GM19239 (cell line): ENCODE measurements at places on chromosomes 4 and X.

DNA sequence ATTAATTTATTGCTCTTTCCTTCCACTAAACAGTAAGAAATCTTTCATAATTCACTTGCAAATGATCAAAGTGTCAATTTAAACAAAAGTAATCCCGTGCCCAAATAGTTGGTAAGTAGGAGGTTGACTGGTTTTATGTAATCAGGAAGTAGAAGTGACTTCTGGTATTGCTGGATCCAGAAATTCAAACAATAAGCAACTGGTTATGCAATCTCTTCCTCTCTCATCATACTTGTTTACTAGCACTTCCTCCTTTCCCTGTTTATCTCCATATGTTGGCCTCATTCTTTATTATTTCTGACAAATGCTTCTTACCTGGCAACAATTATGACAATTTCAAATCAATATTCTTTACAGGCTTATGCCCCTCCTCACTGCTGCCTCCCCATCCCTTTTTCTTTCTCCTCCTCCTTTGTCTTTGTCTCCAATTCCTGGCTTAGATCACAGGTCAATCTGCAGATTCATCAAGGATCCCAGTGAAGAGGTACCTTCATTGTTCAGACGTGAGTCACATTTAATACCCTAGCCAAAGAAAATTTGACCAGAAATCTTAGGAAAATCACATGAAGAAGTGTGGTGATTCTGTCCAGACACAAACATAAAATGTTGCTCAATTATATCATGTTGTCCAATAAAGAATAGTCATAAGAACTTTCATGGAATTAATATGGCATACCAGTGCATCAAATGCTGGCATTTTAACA lies 323.2 kb upstream of the PCDH7 start:
- no peak for DNase-seq

DNA sequence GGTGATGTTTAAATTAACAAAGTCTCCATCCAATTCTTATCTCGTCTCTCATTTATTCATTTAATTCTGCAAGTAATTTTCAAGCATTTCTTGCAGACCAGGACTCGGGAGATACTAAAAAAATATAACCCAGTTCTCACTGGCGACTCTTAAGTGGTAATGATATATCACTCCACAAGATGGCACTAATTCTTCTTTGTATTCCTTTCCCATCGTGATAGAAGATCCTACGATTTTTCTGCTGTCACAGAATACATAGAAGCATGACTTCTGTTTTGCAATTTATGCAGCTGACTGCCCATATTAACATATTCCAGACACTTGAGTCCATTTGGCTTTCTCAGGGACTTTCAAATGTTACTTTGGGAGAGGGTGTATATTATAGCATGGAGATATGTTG lies 64.0 kb upstream of the FGF13 start:
- DNase-seq, result no peak

DNA sequence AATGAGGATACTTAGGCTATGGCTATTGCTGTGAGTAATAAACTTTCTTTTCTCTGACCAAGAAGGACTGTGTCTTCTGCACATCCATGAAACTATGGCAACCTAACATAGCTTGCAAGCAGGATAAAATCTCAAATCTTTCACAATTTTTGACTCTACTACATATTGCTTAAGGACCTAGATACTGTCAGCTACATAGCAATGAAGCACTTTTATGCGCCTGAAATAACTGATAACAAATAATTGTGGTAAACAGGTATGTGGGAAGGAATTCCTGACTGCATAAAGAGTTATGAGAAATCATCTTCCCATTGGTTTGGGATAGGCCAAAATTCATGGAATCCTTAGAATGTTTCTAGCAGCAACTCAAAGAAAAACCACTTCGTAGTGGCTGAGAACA lies 41.2 kb upstream of the PDGFC start:
- no peak for DNase-seq

DNA sequence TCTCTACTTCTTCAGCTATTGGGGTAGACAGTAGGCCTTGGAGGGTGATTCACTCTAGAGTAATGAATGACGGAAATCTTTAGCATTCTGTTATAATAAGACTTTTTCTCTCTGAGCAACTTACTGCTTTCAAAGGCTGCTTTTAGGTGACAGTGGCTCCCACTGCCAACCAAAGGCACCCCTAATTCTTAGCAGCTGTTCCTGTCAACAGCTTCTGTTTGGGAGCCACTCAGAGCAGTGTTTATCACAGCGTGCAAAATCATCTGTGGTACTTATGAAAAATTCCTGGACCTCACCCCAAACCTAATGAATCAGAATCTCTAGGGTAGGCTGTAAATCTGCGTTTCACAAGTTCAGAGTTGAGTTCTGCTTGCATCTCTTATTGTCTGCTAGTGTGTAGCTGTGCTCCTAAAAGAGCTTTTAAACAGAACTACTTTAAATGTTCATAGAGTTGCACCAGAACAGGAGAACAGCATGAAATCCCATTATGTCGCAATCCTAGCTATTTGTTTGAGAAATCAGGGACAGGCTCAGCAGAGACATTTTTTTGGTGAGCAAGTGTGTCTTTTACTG lies 52.8 kb upstream of the POU4F2 start:
- no peak for DNase-seq

GRCh38 chr4:174873931-174874330 lies 44.2 kb upstream of the ADAM29 start:
- no peak for DNase-seq

DNA sequence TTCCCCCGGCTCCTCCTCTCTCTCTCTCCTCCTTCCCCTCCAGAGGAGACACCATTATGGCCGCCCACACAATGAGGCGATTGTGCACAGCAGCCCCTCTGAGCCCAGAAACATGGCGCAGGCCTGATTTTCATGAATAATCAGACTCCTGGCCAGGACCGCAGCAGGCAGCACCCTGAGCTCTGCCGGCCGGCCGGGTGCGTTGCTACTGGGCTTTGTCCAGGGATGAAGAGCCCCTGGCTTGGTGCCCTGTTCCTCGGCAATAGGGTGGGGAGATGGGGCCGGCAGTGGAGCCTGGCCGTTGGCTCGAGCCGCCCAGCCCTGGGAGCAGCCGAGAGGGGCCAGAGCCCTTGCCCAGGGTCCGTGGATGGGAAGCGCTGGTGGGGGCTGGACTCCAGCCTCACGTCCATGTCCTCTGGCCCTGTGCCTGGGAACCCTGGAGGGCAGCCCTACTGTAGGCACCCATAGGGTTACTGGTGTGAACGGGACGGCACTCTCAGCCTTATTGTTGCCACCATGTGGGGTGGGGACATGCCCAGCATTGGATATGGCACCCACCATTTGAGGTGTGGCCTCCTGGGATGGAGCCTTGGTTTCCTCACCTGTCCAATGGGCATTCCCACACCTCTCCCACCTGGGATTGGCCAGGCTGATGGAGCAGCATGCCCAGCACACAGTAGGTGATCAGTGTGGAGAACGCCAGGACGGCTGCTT lies 103.0 kb downstream of the SORCS2 start:
- no peak for DNase-seq

GRCh38 chr4:139465922-139466321 lies 12.0 kb downstream of the RAB33B start:
- DNase-seq, result no peak

DNA sequence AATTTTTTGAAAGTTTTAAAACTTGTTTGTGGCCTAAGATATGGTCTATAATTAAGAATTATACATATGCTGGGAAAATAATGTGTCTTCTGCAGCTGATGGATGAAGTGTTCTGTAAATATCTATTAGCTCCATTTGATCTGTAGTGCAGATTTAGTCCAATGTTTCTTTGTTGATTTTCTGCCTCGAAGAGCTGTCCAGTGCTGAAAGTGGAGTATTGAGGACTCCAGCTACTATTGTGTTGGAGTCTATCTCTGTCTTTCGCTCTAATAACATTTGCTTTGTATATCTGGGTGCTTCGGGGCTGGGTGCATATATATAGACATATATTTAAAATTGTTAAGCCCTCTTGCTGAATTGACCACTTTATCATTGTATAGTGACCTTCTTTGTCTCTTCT lies 2127.3 kb downstream of the PCDH7 start:
- DNase-seq, result no peak

- DNase-seq, result no peak
These were observed 812 bp upstream of the KDM6A start for GRCh38 chrX:44871931-44872820.

- no peak for DNase-seq
These were observed 2017.6 kb upstream of the IGFBP7 start for GRCh38 chr4:59127743-59128142.

DNA sequence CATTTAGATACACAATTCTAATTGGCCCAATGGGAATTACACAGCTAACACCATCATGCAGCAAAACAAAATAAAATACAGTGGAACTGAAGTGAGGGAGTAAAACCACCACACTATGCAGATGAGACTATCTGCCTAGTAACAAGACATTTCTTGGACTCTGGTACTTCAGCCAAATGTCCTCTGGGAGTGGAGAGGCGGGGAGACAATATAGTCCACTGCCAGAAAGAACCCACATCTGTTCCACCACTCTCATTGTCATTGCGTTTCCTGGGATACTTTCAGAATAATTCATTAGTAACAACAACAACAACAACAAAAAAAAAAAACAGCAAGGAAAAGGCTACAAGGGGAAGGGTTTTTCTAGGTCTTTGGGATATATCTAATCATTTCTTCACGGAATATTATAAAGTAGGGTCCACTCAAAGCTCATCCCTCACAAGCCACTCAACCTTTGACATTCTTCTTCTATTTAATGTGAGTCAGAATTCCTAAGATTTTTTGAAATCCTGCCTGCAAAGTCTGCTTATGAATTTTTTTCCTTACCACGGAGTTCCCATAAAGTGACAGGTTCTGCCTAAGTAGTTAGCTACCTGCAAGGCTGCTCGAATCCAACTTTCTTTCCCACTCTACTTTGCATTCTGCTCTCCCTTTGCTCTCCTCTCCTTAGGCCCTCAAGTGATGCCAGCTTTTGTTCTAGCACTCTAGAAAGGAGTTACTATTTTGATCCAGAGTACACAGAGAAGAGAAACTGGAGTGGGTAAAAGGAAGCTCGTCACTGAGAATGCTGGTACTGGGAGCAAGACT lies 254.6 kb downstream of the CHIC1 start:
- no peak for DNase-seq

GRCh38 chrX:116342903-116343302 lies 93.5 kb upstream of the SLC6A14 start:
- no peak for DNase-seq

DNA sequence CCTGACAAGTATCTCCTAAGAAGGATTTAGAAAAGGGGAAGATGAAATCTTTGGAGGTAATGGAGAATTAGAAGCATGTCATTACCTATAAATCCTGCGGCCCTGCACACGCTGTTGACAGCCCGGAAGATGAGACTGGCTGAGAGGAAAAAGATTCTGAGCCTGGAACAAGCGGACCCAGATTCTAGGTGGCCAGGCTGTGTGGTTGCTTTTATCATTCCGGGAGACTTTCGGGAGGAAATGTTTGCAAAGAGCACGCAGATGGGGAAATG lies 5.8 kb upstream of the PPP2R3B start:
- DNase-seq, result no peak

- no peak for DNase-seq
These were observed 373.1 kb upstream of the HS3ST1 start for GRCh38 chr4:11801466-11802446.

DNA sequence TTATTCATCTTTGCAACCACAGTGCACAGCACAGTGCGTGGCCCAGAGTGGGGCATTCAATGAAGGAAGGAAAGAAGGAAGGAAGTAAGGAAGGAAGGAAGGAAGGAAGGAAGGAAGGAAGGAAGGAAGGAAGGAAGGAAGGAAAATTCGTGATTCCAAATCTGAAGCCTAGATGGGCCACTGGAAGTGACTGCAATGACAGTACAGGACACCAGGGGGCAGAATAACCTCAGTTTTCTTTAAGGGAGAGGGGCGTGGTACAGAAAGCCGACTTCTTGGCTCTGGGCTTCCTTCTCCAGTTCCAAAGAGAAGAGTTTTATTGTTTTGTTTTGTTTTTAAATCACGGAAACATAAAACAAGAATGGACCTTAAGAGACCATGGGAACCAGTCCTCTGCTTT lies 47.8 kb downstream of the APLN start:
- DNase-seq, result peak; percentile 28

GRCh38 chr4:176409627-176410026 lies 89.9 kb downstream of the SPCS3 start:
- no peak for DNase-seq

- no peak for DNase-seq
These were observed 722 bp upstream of the EFHC2 start for GRCh38 chrX:44344194-44344593.

DNA sequence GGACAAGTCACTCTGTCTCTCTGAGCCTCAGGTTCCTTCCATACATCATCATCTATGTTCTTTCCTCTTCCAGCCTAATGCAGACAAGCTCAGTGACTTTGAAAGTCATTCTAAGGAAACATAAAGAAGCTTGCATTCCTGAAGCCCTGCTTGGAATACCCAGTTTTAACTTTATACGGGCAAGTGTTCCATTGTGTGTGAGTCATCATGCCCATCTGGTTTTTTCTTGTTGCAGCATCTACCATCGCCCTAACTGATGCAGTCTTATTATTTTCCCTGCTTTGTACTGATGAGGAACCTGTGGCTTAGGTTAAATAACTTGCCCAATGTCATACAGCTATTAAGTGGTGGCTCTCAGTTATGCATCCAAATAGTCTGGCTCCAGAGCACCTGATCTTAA lies 177.9 kb upstream of the RAI2 start:
- DNase-seq, result no peak

DNA sequence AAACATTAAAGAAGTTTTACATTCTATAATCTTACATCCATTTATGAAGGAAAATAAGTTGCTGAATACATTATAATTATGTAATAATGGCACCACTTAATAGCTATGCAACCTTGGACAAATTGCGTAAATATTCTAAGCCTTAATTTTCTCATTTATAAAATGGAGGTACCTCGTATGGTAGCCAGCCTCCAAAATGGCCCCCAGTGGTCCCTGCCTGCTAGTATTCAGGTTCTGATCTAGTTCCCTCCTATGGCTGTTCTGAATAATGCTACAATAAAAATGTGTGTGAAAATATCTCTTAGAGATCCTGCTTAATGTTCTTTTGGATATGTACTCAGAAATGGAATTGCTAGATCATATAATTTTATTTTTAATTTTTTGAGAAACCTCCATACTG lies 11.0 kb upstream of the NKX3-2 start:
- no peak for DNase-seq

- DNase-seq, result no peak
These were observed 348.6 kb downstream of the BCOR start for GRCh38 chrX:39749135-39749534.

GRCh38 chrX:109270580-109271484 lies 211.1 kb downstream of the GUCY2F start:
- DNase-seq, result no peak

DNA sequence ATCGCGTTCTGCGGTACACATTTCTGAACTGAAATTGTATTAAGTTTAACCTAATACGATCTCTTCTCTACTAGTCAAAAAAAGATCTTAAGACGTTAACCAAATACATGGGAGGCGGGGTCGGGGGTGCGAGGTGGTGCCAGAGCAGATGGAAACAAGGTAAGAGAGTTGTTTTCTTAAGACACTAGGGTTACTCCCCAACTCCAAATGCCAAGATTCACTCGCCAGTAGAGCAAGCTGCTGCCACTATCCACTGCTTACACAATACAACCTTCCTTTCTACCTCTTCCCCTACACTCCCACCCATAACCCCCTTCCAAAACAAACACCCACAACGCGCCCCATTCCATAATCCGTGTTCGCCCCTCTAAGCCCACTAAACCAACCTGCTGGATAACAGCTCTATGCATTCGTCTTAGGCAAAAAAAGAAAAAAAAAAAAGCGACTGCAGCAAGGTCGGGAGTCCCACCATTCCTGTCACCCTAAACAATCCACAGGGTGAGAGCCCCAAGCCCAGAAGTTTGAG lies 1.3 kb downstream of the LCORL start:
- DNase-seq, result no peak
